Activated CD4-positive, alpha-beta T cell treated with anti-CD3 and anti-CD28 coated beads, Interleukin-2, amount 10 ng/mL, durations not matched to agents 24 days and 14 days (primary cell): ENCODE measurements at places on chromosomes 5 and 9. TPM values are rescaled to one million over a fixed set of nuclear protein-coding genes. Genes with fewer than 3 reads are reported as not detected.

- DNase-seq: no peak
Observed at GRCh38 chr9:1617419-1617818, 397.7 kb upstream of the SMARCA2 start.

DNA sequence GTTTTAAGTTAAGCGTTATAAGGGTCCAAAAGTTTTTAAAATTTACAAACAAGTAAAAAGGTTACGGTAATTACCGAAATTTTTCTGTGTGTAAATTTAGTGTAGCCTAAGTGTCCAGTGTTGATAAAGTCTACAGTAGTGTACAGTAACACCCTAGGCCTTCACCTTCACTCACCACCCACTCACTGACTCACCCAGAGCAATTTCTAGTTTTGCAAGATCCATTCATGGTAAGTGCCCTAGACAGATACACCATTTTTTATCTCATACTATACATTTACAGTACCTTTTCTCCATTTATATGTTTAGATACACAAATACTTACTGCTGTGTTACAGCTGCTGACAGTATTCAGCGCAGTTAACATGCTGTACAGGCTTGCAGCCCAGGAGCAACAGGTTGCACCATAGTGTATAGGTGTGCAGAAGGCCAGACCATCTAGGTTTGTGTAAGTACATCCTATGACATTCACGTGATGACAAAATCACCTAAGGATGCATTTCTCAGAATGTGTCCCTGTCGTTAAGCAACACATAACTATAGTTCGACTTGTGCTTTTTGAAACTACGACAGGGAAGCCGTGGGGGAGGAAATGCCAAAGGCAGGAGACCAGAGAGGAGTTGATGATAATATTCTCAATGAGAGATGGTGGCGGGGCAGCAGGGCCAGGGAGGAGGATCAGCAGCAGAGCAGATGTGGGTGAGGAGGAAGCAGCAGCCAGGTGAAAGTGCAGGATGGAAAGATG lies 48.6 kb downstream of the PSMB7 start:
- DNase-seq: no peak

RNF180 gene
- not detected in 2 replicates for total RNA-seq

GRCh38 chr9:33780276-33780675 lies 15.1 kb upstream of the PRSS3 start:
- no peak for DNase-seq

- DNase-seq: no peak
Observed at GRCh38 chr9:122580360-122580759, 2.8 kb downstream of the OR1L8 start.

- DNase-seq: peak; percentile 90
Observed at GRCh38 chr5:172114875-172115422, 73.1 kb downstream of the STK10 start.

GRCh38 chr9:83304686-83305085 lies 233.5 kb downstream of the FRMD3 start:
- DNase-seq: no peak

DNA sequence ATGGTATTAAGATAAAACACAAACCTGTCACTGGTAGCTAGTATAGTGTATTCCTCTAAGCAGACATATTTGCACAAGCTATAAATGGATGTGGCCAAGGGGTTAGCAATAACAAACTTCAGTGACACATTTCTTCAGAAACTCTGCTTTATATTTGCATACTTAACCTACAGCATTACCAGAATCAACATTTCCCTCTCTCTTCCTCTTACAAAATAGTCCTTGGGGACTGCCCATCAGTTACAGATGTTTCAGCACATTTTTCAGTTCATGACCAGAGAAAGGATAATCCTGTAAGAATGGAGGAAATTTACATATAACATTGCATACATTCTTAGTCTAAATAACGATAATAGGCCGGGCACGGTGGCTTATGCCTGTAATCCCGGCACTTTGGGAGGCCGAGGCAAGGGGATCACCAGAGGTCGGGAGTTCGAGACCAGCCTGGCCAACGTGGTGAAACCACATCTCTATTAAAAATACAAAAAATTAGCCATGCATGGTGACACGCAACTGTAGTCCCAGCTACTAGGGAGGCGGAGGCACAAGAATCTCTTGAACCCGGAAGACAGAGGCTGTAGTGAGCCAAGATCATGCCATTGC lies 25.3 kb upstream of the SLC1A1 start:
- no peak for DNase-seq

CD180 gene
- 0.26 and 0.47 TPM in 2 replicates for total RNA-seq

BSPRY gene
- 10.5 and 10.6 TPM in 2 replicates for total RNA-seq

GRCh38 chr9:83030391-83031107 lies 32.4 kb downstream of the RASEF start:
- no peak for DNase-seq

AFF4 gene
- 32.3 and 32.7 TPM in 2 replicates for total RNA-seq

DNA sequence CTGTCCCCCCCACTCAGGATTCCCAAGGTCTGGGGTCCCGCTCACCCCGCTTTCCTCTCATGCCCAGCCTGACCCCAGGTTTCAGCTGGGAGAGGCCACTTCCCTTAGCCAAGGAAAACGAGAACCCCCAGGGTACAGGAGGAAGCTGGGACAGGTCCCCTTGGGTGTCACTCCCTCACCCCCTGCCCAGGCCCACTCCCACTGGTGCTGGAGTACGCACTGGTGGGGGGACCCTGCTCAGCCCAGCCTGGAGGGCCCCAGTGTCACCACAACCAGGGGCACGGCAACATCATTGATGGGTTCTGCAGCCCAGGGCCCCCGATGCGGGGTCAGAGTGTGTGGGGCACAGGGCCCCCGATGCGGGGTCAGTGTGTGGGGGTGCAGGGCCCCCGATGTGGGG lies 145.0 kb upstream of the CDKN2B start:
- no peak for DNase-seq

GRCh38 chr9:117407436-117408022 lies 7.3 kb downstream of the ASTN2 start:
- DNase-seq: no peak

DNA sequence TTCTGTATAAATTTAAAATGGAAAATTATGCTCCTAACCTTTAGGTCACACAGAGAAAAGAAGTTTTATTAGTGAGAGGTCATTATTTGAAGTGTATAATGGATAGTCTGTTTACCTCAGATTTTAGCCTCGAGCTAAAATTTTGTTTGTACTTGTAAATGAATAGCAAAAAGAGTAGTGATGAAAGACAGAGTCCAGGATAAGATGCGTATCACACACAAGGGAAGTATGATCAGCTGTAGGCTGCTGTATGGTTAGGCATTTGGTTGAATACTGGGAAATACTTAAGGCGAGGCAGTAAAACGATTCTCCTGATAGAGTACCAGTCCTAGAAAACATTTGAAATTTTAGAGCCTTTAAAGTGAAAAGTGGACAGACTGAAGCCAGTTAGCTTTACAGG lies 92.7 kb downstream of the FBXL7 start:
- no peak for DNase-seq

- no peak for DNase-seq
Observed at GRCh38 chr9:133154097-133154989, 9.4 kb downstream of the GBGT1 start.

FOXD4 gene
- total RNA-seq: not detected in 2 replicates

DNA sequence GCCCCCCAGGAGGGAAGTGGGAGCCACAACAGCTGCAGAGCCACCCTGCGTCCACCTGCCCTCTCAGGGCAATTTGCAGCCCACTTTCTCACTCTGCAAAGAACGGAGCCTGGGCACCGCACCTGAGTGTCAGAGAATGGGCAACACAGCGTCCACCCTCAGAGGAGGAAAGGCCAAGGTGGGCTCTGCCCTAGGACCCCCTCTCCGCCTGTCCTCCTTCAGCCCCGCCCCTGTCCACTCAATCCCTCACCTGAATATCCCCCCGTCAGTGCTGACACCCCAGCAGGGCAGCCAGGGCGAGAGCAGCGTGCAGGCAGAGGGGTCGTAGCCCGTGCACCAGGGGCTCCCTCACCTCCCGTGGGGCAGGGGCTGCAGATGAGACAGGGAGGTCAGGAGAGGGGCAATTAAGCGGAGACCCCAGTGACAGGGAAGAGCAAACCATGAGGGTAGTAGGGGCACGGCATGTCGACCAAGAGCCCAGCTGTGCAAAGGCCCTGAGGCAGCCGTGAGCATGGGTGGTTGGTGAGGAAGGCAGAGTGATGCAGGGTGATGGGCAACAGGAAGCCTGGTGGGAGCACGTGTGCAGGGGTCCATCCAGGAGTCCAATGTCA lies 140.3 kb downstream of the OLFM1 start:
- DNase-seq: no peak

DNA sequence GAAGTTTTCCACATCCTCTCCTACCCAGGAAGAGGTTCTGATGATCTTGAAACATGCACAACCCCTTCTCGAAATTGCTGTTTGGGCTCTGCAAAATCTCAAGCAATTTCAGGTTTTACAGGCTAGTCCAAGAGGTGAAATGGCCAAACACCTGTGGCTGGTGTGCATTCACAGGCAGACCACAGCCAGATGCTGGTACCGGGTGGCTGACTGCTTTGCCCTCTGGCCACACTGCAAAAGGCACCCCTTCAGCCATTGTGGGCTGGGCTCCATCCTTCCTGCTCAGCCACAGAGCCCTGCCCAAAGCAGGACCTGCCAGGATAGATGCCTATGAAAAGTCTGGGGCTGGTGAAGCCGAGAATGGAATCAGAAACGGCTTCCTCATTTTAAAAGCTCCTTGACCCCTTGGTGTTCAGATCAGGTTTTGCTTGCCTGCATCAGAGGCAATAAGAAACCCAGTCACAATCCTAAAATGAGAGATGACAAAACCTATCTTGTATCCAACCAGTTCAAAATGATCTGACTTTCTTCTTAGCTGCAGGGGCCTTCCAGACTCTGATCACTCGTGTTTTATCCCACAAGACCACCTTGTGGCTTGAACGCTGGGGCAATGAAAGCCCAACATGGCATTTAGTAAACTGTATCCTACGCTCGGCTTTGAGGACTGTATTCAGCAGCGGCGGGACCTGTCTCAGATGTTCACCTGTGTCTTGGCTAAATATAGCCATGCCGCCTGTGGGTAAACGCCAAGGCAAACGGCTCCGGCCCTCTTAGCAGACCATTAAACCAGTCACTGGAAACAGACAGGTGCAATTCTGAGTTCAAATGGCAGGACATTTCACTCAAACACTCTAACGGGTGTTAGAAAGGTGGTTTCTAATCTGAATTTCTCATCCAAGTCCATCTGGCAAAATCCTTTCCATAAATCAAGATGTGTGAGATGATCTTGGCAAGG lies 49.6 kb downstream of the EPB41L4B start:
- DNase-seq: no peak

- no peak for DNase-seq
Observed at GRCh38 chr9:23821375-23822181, 4.5 kb downstream of the ELAVL2 start.

DNA sequence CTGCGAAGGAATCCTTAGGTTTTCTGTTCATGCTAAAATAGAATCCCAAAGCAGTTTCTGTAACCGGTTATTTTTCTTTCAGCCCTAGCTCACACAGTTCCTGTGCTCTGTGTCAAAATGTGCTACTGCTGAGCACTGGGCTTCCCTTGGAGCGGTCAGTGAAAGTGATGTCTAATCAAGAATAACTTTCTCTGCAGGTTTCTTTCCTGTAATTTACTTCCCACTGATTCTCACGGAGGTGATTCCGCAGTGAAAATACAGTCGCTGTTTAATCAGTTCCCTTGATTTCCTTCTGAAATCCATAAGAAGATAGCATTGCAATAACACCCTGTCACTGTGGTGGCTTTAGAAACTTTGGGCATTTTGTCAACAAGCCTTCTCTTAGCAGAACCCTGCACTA lies 112.0 kb upstream of the ISL1 start:
- DNase-seq: no peak

GBGT1 gene
- total RNA-seq: 6.8 and 8.2 TPM in 2 replicates

- DNase-seq: no peak
Observed at GRCh38 chr5:109192555-109193281, 217.1 kb downstream of the PJA2 start.

DNA sequence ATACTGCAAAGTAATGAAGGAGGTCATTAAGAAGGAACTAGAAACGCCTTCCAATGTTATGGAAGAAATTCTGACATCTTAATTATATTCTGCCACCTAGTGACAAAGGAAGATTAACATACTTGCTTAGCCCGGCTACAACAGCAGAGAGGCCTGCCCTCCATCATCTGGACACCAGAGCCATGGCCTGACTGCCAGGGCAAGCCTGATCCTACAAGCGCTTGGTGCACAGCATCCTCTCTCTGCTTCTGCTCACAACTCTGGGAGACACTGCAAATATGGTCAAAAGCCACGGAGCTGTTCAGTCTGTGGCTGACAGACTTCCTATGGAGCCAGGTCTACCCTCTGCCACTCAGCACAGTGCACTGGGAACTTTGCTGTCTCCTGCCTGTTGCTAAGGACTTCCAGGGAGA lies 87.3 kb upstream of the SLC44A1 start:
- DNase-seq: peak; percentile 68

DNA sequence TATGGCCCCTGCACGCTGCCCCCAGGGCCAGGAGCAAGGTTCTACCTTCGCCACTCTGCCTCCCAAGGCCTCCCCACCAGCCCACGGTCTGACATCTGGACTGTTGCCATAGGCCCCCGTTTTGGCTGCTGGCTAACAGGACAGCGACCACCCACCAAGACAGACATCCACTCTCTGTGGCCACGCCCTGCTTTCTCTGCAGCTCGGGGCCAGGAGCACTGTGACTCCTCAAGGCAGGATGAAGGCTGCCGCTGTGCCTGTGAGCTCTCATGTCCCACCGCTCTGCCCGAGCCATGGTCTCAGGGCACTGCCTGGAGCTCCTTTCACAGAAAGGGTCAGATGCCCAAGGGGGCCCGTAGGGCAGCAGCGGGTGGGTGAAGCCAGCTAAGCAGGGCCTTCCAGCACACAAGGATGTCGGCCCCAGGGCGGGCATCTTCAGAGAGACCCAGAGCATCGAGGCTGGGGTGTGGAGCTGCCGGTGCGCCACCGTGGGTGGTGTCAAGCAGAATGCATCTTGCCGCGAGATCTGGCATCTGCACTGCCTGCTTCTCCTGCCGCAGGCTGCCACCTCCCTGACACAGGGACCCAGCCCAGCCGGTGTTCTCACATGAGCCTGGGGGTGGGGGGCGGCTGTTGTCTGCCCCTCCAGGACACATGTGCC lies 92.2 kb upstream of the ADAMTS2 start:
- DNase-seq: no peak

DNA sequence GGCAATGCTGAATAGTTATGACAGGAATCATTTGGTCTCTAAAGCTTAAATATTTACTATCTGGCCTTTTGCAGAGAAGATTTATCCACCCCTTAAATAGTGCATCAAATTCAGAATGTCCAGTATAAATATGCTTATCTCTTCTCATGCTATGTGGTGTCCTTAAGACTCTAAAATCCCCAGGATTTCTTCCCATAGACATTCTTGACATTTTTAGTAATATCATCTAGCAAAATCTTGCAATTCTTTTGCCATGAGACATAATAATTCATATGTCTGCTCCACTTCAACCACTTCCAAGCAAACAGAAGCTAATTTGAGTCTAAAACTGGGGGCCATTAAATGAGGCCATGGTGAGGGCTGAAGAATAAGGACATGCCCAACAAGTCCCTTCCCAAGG lies 1923.4 kb upstream of the CDH9 start:
- DNase-seq: no peak

N4BP3 gene
- total RNA-seq: 3.2 and 3.3 TPM in 2 replicates
